ENCODE measurements at places on chromosomes 6 and 20. TPM values are rescaled to one million over a fixed set of nuclear protein-coding genes. Genes with fewer than 3 reads are reported as not detected.
A peak's percentile ranks its signal among the peaks of the same experiment; 100 is the strongest.

GRCh38 chr6:129657483-129657882 is 52.5 kb downstream of the ARHGAP18 start:
- DNase-seq, result no peak

- no peak for DNase-seq
Measured at GRCh38 chr6:87687296-87687695, 14.7 kb downstream of the AKIRIN2 start.

DNA sequence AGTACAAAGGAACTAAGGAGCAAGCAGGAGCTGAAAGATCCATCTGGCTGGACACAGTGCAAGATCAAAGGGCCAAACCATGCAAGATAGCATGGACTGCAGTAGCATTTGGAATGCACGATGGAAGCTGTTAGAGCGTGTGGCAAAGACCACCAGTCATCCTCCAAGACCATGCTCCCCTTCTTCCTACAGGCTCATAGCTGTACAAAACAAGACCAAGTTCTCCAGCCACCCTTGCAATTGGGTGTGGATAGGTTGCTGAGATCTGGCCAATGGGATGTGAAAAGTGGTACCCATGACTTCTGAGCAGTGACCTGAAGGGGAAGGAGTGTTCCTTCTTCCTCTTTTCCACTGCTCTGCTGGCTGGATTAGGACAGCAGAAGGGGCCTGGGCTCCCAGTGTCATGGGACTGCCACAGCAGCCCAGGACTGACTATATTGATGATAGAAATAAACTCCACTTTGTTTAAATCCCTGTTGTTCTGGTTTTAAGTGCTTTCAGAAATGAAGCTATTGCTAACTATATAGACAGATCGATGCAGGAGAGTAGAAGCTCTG is 64.9 kb downstream of the SLC22A23 start:
- DNase-seq, result no peak

- peak; percentile 65 for DNase-seq
Measured at GRCh38 chr6:110708295-110708950, 106.8 kb downstream of the CDK19 start.

DNA sequence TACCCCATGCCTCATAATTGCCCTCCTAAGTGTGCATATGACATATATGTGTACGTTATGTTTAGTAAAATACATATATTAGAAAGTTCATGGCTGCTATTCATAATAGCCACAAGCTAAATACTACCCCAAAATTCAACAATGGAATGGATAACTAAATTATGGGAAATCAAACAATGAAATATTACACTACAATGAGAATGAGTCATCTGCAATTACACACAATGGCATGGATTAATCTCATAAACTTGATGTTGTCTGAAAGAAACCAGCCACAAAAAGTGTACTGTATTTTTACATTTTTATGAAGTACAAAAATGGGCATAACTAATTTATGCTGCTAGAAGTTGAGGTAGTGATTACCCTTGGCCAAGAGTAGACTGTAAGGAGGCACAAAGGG is 477.0 kb downstream of the HAO1 start:
- no peak for DNase-seq

DNA sequence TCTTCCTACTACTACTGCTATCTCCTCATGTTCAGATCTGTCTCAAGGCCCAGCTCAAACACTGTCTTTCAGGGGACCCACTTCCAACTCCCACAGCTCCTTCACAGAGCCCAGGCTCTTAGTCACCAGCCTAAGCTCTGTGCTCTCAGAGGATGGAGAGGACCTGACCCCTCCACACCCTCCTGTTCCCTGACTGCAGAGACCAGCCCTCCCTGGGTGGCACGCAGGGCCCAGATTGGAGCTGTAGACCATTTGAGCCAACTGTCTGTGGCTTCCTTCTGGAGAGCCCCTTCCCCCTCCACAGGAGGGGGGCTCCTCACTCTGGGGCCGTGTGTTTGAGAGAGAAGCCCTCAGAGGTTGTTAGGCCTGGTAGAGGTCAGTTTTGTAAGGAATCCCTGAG is 9.8 kb downstream of the SNPH start:
- DNase-seq, result no peak

GRCh38 chr6:90350689-90351554 is 54.3 kb upstream of the BACH2 start:
- DNase-seq, result peak; percentile 17

- peak; percentile 67 for DNase-seq
Measured at GRCh38 chr6:44257025-44257752, at the start of gene SLC35B2. TSS of gene SLC35B2 (minus strand) at chr6:44257528. CDS start at chr6:44257410, 118 bp downstream.

DNA sequence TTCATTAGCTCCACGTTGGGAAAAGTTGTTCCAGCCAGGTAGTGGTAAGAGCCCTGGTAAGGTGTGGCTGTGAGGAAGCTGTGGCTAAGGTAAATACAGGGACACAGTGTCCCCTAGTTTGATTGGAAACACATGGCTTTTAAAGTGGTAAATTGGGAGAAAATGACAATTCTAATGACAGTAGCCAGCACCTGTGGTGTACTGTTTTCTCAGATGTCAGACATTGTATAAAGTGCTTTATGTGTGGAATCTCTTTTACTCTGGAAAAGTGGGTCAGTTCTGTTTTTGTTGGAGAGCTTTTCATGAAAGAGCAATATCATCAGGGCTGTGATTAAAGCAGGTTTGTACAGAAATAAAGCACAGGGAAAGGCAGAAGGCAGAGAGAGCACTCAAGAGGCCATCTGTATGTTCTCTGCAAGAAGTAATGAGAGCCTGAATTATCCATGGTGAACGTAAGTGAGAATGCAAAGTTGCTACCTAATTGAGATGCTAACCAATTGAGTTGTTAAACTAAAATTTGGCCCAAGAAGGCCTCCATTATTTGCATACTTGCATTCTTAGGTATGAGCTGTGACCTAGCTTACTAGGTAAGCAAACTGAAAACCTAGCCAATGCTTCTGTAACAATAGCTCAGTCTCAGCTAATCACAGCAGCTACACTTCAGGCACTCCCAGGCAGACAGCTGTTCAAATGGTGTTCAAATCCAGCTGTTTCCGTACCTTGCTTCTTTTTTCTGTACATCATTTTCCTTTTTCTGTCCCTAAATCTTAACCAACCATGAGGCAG is 28.2 kb downstream of the MRAP2 start:
- DNase-seq, result no peak

The OPN5 gene
- not detected for polyA plus RNA-seq

Data from IMR-90 (cell line).